ENCODE measurements at places on chromosomes 2 and 18.

DNA sequence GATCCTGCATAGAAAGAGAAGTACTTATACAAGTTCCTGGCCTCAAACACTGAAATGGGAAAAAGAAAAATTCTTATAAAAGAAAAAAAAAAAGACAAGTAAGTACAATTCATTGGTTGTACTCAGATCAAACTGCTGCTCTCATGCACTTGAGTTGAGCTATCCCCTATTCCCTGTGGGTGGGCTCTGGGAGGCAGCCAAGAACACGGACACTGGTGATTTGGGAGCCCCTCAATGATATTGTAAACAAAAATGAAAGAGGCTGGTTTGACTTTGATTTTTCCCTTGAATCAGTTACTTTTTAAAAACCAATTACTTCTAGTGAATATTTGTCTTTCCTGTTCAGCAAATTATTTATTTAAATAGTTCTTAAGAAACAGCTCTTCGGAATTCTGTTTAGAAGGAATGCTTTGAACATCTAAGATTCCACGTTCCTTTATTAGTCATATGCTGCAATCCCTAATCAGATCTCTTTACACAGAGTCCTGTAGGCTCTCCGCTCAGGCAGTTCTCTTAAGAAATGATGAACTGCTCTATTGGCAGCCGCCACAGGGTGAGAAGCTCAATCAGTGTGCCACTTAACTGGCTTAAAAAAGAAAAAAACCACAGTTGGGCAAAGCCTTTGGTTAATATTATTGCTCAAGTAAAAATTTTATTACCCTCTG, 225.1 kb downstream of the TMEM182 start:
- DNase-seq, result no peak

DNA sequence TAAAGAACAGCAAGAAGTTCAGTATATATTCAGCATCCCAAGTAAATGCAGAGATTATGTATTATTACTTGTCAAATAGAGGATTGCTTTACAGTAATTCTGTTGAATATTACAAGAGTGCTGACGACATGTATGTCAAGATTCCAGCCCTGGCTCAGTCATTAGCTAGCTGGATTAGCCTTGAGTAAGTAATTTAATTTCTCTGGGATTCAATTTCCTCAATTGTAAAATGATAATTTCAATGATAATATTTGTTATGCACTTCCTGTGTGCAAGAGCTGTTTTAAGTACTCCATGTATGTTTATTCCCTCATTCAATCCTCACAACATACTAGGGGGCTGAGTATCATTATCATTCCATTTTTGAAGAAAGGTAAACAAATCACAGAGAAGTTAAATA, 44.0 kb downstream of the TCF4 start:
- no peak for DNase-seq

DNA sequence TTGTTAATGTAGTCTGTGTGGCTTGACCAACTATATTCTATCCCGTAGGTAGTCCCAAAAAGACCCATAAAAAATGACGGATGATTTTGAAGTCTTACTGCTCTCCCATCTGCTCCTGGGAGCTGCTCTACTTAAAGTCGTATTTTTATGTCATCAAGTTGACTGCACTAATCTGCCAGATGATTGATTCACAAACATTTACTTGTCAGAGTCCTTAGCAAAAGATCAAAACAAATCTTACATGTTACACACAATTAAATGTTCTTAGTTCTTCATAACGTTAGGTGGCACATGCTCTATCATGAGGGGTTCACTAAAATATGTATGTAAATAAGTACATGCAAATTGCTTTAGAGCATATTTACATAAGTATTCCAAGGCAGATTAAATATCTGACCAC, 498.3 kb upstream of the LRRTM4 start:
- no peak for DNase-seq

GRCh38 chr2:127181851-127182250, 38.2 kb downstream of the CYP27C1 start:
- no peak for DNase-seq

GRCh38 chr2:45726188-45726587, 74.7 kb downstream of the PRKCE start:
- no peak for DNase-seq

- DNase-seq, result no peak
Observed at GRCh38 chr2:102258386-102259074, 52.8 kb upstream of the IL1RL1 start.

- DNase-seq, result no peak
Observed at GRCh38 chr2:52594026-52594425, 1173.6 kb upstream of the CHAC2 start.

DNA sequence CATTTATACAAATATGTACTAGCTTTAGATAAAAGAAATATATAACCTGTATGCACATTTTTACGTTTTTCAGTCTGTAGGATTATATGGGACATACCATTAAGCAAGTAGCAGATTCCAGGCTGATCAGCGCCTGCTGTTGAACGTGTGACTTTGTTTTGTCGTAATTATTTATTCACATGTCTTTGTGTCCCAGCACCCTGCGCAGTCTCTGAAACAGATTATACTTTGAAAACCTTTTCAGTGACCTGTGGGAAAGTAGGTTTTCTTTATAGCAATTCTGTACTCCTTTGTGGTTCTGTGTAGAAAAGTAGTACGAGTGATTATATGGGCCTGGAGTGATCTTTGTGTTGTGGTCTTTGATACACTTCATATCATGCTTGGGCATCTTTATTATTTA, 68.5 kb downstream of the MTA3 start:
- DNase-seq, result no peak

DNA sequence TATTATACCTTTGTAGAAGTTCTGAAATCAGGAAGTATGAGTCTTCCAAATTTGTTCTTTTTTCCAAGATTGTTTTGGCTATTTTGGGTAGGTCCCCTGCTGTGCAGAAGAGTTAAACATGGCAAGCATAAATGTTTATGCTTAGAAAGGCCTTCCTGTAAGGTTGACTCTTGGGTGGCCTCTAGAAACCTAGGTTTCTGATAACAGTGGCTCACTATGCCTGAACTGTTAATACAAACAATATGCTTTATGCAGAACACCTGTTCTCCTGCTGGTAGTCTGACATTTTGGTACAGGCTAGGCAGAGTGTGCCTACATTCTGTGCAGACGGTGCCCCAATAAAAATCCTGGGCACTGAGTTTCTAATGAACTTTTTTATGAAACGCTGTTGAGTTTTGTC, 10.1 kb downstream of the PTPN18 start:
- no peak for DNase-seq

DNA sequence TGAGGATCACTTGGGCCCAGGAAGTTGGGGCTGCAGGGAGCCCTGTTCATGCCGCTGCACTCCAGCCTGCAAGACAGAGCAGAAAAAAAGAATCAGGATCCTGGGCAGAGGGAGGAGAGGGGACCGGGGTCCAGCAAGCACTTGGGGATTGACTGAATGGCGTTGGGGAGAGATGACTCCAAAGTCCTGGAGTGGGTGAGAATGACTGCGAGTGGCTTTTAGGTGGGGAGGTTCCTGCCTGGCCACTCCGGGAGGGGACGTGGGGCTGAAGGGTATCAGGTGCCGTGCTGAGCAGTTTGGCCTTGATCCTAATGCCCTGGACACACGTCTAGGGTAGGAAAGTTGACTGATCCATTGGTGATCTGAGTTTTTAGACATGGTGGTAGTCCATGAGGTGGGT, 3.5 kb upstream of the NFATC1 start:
- no peak for DNase-seq

- no peak for DNase-seq
Observed at GRCh38 chr2:17538022-17538843, 2.3 kb upstream of the VSNL1 start.

GRCh38 chr2:203744091-203744490, 37.7 kb downstream of the CD28 start:
- DNase-seq, result no peak

- no peak for DNase-seq
Observed at GRCh38 chr18:39190508-39190907, 1624.9 kb upstream of the CELF4 start.

- no peak for DNase-seq
Observed at GRCh38 chr2:200509235-200509611, 645 bp downstream of the KCTD18 start.

GRCh38 chr18:22189449-22190166, 20.2 kb downstream of the GATA6 start:
- no peak for DNase-seq

GRCh38 chr2:193315428-193316091, 1120.8 kb upstream of the TMEFF2 start:
- no peak for DNase-seq

- DNase-seq, result no peak
Observed at GRCh38 chr2:157747695-157748370, 119.2 kb upstream of the ACVR1C start.

DNA sequence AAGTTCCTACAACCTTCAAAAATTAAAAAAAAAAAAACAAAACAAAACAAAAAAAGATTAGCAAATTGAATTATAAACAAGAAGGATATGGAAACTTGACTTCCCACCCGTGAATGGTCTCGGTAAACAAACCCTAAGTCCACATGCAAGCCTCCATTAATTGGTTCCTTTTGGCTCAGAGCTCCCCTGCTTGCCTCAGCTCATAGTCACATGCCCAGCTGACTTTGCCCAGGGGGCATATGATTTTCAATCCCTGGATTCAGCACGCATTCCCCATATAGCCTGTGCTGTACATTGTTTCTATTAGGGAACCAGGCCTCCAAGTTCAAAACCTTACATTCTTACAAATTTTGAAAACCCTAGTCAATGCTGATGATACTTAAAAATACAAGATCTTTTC, 95.0 kb downstream of the PID1 start:
- no peak for DNase-seq

DNA sequence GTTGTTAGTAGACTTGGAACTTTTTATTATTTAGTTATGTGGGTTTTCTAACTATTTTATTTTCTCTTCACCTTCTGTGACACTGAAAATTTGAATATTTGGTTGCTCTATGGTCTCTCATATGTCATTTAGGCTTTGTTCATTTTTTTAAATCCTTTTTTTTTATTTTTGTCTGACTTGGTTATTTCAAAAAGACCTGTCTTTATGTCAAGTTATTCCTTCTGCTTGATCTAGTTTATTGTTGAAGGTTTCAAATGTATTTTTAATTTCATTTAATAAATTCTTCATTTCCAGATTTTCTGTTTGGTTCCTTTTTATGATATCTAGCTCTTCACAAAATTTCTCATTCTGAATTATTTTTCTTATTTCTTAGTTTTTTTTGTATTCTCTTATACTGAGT, 160.6 kb upstream of the ATP5MC3 start:
- no peak for DNase-seq

DNA sequence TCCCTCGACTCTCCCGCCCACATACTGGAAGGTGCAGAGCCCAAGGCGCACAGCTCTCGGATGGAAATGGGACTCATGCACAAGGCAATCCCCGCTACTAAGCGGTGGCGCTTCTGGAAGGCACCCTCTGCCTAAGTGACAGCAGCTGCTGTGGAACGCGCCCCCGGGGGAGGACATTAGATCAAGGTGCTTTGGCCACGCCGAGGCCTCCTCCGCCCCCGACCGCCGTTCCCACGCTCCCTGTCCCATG, 202 bp downstream of the MCEE start:
- no peak for DNase-seq

DNA sequence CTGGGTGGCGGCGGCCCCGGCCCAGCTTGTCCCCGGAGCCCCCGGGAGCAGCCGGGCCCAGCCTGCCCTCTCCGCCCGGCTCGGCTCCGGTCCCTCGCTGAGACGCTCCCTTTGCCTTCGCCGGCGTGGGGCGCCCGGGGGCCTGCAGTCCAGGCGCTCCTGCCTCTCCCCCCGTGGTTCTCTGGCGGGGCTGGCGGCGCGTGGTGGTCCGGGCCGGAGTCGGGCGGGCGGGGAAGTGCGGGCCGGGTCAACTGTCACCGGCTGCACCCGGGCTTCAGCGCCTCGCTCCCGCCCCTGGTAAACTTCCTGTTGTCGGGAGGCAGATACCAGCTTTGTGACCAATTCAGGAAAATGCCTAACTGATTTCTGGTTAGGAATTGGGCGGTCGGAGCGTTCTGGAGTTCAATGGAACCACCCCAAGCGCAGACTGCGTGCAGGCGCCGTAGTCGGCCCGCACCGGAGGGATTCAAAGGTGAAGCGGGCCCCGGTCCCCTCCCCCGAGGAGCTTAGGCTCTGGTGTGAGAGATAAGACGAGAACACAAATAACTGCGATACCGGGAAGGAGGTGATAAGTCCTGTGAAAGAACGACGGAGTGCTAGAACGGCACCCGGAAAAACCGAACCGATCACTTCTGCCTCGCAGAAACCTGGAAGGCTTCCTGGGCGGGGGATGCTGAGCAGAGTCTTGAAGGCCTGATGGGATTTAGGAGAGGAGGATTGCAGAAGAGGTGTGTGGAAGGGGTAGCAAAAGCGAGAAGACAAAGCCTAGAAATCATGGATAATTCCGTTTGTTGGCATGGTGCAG, 891 bp downstream of the CAB39 start:
- DNase-seq, result no peak

All from stimulated activated CD8-positive, alpha-beta memory T cell treated with anti-CD3 and anti-CD28 coated beads, Interleukin-7, amount 100 ng/mL, for 1 hour (primary cell).